ENCODE measurements at places on chromosomes 5 and 9. TPM values are rescaled to one million over a fixed set of nuclear protein-coding genes. Genes with fewer than 3 reads are reported as not detected.

The CDH6 gene
- 1.3 TPM for total RNA-seq

The SLC45A2 gene
- not detected for total RNA-seq

The ZBTB6 gene
- total RNA-seq = 10.1 TPM

The SLIT3 gene
- 48.1 TPM for total RNA-seq

The SNAPC4 gene
- 10.4 TPM for total RNA-seq

The C9orf78 gene
- 45.9 TPM for total RNA-seq

The KIF12 gene
- total RNA-seq = not detected

The ARID3C gene
- total RNA-seq = not detected

The MSMP gene
- total RNA-seq = not detected

The RANBP6 gene
- total RNA-seq = 14.1 TPM

The CNTNAP3 gene
- total RNA-seq = 2.7 TPM

The TSSK1B gene
- not detected for total RNA-seq

The TYRP1 gene
- 0.17 TPM for total RNA-seq

The UBE2B gene
- 148 TPM for total RNA-seq

The PMPCA gene
- 14.8 TPM for total RNA-seq

The LCN2 gene
- 1.6 TPM for total RNA-seq

The NDUFAF2 gene
- 40.1 TPM for total RNA-seq

The IFNA13 gene
- not detected for total RNA-seq

The IRX4 gene
- total RNA-seq = not detected

The N4BP3 gene
- 0.17 TPM for total RNA-seq

The ST6GALNAC4 gene
- total RNA-seq = 9.6 TPM

The CCNO gene
- total RNA-seq = not detected

The GFRA3 gene
- total RNA-seq = 0.22 TPM

The NUTM2G gene
- total RNA-seq = not detected

The ZNF883 gene
- total RNA-seq = not detected

The AGXT2 gene
- total RNA-seq = not detected

The SLC35D2 gene
- 22.9 TPM for total RNA-seq

The DBH gene
- total RNA-seq = not detected

The NTNG2 gene
- not detected for total RNA-seq

The MUSK gene
- total RNA-seq = 0.22 TPM

The TRIM7 gene
- 2.1 TPM for total RNA-seq

The WNK2 gene
- not detected for total RNA-seq

The PCDHB14 gene
- total RNA-seq = 2.2 TPM

The FXN gene
- 2.5 TPM for total RNA-seq

The SLC46A2 gene
- not detected for total RNA-seq

The DNAI1 gene
- not detected for total RNA-seq

The SLC36A2 gene
- total RNA-seq = not detected

The CDH10 gene
- total RNA-seq = not detected

The PJA2 gene
- 162 TPM for total RNA-seq

The RXFP3 gene
- total RNA-seq = not detected

The DDX31 gene
- 10.1 TPM for total RNA-seq

The KCNIP1 gene
- not detected for total RNA-seq

The CMYA5 gene
- total RNA-seq = 7.9 TPM

The CARD6 gene
- 38.9 TPM for total RNA-seq

The DCAF12 gene
- 32.8 TPM for total RNA-seq

The GRIA1 gene
- total RNA-seq = 2.4 TPM

The FOXD4 gene
- 0.38 TPM for total RNA-seq

The SLC1A3 gene
- total RNA-seq = 95.6 TPM

The FCN1 gene
- 10.5 TPM for total RNA-seq

The HMCN2 gene
- total RNA-seq = 4.9 TPM

The FOXD4L4 gene
- total RNA-seq = 0.57 TPM

The SLC25A48 gene
- 0.94 TPM for total RNA-seq

The OSTF1 gene
- 44.3 TPM for total RNA-seq

The CCL19 gene
- 5.8 TPM for total RNA-seq

The IL12B gene
- not detected for total RNA-seq

The SERF1B gene
- 22.0 TPM for total RNA-seq
